ENCODE measurements at places on chromosomes 6 and 20. TPM values are rescaled to one million over a fixed set of nuclear protein-coding genes. Genes with fewer than 3 reads are reported as not detected.

SNX21 gene
- total RNA-seq: 71.4 TPM

BMP2 gene
- 5.3 TPM for total RNA-seq

HLA-DQA1 gene
- not detected for total RNA-seq

PTPRK gene
- 42.0 TPM for total RNA-seq

DNA sequence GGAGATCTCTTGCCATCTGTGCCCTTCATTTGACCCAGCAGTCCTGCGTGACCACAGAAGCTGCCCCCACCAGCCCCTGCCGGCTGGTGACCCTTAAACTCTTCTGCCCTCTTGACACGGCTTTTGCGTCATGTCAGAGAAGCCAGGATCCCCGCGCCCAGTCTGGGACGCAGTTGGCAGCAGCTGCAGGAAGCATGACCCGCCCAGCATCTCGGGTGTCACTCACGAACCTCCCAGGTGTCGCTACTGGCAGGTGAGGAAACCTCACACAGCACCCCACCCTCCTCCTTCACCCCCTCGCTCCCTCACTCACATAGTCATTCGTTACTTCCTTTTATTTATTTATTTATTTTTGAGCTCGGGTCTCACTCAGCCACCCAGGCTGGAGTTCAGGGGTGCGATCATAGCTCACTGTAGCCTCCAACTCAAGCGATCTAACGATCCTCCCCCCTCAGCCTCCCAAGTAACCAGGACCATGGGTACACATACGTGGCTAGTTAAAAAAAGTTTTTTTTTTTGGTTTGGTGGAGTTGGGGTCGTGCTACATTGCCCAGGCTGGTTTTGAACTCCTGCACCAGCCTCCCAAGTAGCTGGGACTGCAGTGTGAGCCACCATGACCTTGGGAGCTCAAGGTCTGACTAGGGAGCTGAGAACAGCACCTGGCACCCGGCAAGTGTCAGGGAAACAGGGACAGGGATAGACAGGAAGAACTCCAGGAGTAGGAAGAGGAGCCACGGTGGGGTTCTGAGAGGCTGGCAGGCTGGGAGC lies 14.1 kb upstream of the SPDEF start:
- no peak for ATAC-seq

DNA sequence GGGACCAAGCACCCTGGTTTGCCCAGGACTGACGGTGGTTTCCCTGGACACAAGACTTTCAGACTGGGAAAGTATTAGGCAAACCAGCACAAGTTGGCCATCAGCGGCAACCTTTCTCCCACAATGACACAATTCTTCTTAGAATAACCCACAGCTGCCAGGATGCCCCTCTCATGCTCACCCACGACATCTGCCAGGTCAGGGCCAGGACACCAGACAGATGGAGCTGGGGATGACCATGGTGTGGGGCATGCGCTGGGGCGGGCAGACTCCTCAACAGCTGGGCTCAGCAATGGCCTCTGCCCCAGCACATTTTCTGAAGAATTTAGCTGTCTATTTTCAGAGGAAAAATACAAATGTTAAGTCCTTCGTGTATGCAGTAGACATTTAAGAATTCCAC lies 226.4 kb downstream of the FNDC1 start:
- no peak for ATAC-seq

GRCh38 chr6:116492331-116493067 lies 18.9 kb upstream of the CALHM5 start:
- ATAC-seq: no peak

- ATAC-seq: no peak
These were observed 84.7 kb downstream of the MAP3K4 start for GRCh38 chr6:161076181-161076677.

- no peak for ATAC-seq
These were observed 50.3 kb upstream of the IPCEF1 start for GRCh38 chr6:154406869-154407268.

DNA sequence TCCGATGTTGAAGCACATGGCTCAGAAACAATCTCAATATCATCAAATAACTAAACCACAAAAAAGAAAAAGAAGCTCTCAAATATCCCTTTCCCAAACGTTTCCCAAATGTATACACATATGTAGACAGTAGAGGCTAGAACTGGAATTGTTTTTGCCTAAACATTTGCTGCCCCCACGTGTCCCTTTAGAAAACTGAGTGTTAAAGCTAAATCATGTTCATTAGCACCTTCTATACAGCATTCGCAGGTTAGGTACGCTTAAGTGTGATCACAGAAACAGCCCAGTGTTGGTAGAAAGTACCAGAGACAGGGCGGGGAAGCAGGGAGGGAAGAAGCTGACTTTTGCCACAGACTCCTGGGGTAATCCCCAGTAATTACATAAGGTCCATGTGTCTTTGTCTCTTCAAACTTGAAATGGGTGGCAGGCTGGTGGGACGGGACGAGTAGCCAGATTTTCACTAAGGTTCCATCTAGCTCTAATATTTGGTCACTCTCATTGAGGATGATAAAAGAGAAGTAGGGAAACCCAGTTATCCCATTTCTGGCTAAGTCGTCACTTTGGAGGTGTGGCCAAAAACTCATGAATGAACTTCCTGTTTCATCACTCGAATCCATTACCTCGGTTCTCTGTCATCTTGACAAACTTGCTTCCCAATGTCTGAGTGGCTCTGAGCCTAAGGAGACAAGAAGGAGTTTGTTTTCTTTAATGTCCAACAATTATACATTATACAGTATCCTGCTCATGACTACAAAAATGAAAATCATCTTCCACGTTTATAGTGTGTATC lies 15.0 kb upstream of the TFAP2A start:
- no peak for ATAC-seq

- no peak for ATAC-seq
These were observed 55.2 kb upstream of the MAFB start for GRCh38 chr20:40744072-40744817.

- no peak for ATAC-seq
These were observed 197.5 kb upstream of the CEP162 start for GRCh38 chr6:84424956-84425355.

DNA sequence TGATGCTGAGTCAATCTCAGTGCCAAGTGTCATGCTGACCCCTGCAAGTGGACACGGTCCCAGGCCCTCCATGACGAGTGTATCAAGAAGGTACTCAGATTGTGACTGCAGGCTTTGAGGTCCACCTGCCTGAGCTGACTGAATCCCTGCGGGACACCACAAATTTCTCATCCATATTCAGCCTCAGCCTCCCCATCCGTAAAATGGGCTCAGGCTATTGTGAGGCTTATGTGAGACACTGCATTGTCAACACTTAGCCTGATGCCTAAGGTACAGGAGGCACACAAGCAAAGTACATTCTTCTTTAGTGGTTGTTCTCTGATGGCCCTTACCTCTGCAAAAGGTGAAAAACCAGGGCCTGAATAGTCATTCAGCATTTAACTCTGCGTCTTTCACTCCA lies 70.4 kb upstream of the NFATC2 start:
- no peak for ATAC-seq

- ATAC-seq: no peak
These were observed 22.3 kb upstream of the SMOC2 start for GRCh38 chr6:168418711-168419121.

DNA sequence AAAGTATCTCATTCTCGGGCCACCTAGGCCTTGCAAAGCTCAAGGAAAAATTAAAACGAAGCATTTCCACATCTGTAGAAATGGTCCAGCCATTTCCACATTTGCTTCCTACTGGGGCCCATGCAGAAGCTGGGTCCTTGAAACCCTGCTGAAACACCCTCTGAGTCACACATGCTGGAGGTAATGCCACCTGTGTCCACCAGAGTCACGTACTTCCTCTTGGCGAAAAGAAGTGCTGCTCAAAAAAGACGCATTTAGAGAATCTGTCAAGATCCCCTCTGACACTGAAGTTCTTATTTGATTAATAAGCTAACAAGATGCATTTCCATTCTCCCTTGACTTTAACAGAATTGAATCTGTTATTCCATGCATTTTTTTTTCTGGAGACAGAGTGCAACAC lies 423.2 kb downstream of the PREX1 start:
- ATAC-seq: no peak

GRCh38 chr6:41654151-41654697 lies 16.0 kb downstream of the MDFI start:
- no peak for ATAC-seq
